LoVo (cell line): ENCODE measurements at places on chromosomes 16 and 17.

DNA sequence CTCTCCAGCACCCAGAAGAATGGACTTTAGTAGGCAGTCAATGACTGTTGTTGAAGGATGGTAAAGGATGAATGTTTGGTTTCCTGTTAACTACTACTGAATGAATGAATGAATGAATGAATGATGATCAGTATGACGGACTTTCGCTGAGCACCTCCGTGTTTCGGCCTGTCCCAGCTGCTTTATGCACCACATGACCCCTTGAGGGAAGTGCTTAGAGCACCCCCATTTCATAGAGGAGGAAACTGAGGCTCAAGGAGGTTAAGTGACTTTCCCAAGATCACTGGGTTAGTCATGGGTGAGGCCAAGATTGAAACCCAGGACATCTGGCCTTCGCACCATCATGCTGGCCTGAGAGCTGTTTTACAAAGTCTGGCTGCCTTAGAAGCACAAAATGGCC, 6.8 kb downstream of the KCNG4 start:
- no peak for DNase-seq

DNA sequence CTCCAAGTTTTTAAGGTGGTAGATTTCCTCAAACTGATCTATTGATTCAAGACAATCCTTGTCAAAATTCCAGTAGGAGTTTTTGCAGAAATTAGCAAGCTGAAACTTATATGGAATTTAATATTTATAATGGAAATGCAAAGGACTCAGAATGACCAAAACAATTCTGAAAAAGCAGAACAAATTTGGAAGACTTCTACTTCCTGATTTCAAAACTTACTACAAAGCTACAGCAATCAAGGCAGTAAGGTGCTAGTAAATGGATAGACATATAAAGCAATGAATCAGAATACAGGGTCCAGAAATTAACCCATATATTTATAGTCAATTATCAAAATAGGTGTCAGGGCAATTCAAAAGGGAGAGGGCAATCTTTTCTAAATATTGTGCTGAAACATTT, 11.8 kb upstream of the IL21R start:
- no peak for DNase-seq

DNA sequence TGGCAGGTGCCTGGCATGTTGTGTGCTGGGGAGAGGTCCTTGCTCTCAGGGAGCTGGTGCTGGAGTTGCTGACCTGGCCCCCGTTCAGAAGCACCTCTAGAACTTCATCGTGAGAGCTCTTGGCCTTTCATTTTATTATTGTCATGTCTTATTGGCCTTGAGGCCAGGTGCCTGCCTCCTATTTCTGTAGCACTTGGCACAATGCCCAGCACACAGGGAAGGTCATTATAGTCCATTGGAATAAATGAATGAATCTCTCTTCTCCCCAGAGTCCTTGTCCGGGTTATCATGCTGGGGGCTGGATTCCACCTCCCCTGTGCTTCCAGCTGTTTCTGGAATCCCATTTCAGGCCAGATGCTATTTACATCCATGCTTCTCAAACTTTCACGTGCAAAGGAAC, 169.2 kb downstream of the HAPSTR1 start:
- DNase-seq: no peak

GRCh38 chr17:13099089-13099735, 81.4 kb upstream of the ELAC2 start:
- no peak for DNase-seq

DNA sequence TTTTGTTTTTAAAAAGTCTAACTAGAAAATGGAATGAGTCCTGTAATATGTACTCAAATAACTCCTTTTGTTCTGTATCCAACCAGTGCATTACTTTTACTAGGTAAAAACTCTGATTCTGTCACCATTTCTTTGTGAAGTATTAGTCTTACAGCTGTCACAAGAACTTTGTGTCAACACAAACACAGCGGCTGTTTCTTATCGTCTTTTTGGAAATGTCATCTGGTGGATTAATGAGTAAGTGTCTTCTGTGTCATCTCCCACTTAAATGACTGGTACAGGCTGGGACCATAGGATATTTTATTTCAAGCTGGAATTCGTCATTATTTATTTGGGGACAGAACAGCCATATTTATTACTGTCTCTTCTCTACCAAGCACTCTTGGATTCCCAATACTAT, 19.1 kb upstream of the ALDH3A2 start:
- DNase-seq: no peak

DNA sequence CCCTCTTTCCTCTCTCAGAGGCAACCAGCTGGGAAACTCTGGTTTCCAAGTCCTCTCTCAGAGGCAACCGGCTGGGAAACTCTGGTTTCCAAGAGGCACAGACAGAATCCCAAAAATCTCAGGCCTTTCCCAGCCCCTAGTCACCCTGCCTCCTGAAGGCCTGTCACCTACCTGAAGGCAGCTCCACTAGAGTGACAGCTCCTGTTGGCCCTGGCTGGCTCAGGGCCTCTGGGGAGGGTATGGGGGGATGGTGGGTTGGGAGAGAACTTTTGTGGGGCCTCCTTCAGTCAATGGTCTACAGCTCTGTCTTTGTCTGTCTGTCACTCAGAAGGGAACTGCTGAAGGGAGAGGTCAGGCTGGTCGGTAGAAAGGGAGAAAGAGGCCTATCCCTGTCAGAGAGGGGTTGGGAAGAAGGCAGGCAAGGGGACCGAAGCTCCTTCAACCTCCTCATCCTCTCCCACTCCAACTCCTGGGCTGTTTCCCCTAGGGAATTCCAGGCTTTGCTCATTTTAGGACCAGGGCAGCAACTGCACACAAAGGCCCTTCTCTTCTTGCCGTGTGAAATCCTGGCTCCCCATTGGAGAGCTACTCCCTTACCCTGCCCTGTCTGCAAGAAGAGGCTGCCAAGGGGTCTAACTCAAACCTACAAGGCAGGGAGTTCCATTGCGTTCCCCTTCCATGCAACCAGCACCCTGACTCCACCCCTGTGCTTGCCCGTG, 23.6 kb downstream of the COPZ2 start:
- DNase-seq: no peak

DNA sequence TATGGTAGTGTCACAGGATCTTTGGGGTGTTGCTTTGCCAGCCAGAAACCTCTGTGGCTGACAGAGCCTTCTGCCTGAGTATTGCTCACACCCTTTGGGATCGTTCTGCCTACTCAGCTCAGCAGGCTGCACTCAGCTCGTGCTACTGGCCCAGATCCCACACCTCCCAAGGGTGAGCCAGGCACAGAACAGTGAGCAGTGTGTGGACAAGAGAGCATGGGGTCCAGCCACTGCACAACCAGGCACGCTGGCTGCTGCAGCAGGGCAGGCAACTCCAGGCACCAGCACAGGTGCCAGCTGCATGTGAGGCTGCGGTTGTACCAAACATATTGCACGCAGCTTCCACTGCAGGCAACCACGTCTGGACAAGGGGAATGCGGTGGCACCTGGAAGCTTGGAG, 84.9 kb downstream of the CYB561 start:
- DNase-seq: no peak

GRCh38 chr16:49816875-49817274, 39.0 kb downstream of the ZNF423 start:
- no peak for DNase-seq

- DNase-seq: no peak
Measured at GRCh38 chr16:85615852-85616606, 2.9 kb downstream of the GSE1 start.

DNA sequence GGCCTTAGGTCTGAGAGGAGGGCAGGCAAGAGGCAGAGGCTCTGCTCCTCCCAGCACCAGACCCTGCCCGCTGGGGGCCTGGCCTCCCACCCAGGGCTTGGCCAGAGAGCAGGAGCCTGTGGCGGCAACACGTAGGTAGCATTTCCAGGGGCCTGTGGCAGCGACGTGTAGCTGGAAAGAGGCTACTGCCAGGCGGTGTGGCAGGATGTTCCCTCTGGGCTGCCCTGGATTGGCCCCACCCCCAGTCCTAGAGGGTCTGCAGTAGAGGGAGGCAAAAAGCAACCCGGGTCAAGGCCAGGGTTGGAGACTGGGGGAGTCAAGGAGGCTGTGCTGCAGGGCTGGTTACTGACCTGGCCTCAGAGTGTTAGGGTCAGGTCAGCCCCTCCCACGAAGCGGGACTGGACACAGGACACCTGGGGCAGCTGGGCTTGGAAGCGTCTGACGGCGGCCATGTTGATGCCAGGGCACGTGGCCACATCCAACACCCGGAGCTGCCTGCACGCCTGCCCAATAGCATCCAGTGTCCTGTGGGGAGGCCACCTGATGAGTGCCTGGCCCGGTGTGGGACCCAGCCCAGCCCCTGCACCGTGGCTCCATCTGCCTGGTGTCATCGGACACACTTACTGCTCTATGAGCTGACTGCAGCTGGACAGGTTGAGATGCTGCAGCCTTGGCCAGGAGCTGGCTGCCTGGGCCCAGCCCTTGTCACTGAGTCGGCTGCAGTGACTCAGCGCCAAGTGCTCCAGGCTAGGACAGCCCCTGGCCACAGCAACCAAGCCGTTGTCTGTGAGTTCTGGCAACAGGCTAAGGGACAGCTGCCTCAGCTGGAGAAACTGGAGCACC, 8.5 kb downstream of the ELMO3 start:
- DNase-seq: peak; percentile 7

DNA sequence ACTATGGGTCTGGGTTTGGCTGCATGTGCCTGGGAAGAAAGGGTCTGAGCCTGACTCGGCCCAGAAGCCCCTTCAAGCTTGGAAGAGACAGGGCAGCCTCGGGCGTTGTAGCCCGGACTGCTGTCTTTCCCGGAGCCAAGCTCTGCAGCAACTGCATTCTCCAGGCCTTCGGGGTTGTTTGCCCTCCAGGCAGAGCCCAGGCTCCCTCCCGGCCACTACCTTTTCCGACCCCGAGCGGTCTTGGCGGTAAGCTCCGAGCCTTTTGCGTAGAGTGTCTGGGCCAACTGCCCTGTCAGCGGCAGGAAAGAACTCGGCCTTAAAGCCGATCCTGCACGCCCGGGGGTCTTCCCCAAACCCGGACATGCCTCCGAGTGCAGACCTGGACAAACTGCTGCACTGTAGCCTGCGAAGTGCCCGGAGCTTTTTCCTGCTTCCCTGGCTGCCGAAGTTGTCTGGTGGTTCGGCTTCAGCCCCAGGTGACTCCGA, 1.3 kb downstream of the LHX1 start:
- DNase-seq: no peak

DNA sequence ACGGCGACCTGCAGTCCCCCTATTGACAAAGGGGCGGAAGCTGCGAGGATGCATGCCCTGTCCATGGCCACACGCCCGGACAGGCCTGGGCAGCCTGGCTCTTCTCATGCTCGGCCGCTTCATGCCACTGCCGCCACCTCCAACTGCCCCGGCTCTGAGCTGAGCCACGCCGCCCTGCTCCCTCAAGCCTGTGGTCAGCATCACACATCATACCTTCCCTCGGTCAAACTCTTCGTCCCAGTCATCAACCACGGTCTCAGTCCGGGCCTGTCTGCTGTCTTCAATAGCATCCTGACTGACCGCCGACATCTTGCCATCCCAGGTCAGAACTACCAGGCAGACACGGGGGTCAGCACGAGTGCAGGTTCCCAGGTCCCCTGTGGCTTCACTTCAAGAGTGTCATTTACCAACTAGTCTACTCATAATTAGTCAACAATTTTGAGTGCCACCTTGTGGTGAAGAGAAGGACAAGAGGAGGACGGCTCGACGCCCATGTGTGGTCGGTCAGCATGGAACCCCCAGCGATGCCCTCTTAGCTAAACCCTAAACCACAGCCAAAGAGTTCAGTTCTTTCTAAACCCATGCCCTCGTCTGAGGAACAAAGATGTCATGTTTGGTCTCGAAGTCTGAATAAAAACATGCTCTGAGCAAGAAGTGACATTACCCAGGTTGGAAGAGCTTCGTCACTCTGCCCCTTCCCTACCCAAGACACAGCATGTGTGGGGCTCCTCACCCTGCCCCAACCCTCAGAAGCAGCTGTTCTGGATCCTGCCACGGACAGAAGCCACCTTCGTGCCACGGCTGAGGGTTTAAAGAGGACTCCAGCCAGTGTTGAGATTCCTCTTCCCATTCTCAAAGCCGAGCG, 16.9 kb upstream of the CYTH1 start:
- DNase-seq: no peak

DNA sequence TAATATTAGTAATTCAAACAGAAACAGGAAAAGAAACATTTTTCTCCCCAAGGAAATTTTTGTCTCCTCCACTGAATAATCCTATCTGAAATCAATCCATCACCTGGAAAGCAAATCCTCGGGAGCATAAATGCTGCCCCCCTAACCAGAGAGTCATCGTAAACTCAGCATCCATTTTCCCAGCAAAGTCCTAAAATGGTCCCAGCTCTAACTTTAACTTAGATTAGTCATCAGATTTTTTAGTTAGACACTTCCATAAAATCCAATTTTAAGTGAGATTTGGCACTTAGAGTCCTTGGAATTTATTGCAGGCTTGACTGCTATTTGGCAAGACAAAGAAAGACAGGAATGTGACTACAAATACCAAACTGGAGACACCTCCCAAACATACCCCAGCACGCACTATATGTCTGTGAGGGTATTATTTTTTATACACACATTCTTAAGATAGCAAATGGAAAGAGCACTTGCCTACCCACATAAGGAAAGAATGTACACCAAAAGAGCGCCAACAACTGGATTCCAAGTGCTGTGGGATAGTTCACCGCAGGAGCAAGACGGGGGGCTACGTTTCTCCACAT, 15.4 kb downstream of the SCO1 start:
- no peak for DNase-seq

DNA sequence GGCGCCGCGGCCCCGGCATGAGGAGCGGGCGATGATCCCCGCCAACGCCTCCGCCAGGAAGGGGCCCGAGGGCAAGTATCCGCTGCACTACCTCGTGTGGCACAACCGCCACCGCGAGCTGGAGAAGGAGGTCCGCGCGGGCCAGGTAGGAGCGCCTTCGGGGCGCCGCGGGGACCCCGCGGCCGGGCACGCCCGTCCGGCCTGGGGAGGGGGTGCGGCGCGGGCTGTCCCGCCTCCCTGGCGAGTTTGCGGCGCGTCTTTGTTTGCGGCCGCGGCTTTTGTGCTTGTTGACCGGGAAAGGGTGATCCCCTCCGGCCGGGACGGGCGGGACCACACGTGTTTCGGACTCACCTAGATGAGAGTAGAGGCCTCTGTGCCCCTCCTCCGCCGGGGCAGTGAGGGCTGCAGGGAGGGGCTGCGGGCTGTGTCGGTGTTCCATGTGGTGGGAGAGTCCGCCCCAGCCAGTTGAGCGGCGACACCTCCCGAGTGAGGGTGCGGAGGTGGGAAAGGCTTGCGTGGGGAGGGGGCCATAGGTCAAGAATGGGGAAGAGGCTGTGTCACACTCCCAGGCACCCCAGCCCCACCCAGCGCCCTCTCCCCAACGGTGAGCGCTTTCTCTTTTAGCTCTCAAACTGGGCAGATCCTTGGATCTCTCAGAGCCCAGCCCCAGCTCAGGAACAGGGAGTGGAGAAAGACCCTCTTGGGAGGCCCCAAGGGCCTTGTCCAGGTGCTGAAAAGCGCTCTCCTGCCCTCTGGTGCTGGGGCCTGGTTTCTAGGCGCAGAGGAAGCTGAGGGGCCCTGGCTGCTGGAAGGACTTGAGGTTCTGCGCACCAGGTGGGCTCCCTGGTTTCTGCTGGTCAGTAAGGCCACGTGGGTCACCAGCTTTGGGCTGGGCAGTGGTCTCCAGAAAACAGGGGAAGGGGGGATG, 923 bp downstream of the ANKRD13B start:
- DNase-seq: peak; percentile 39

- no peak for DNase-seq
Measured at GRCh38 chr17:42363231-42363630, 25.0 kb downstream of the STAT3 start.

- DNase-seq: no peak
Measured at GRCh38 chr16:30609002-30609925, 925 bp downstream of the ZNF689 start.
